ENCODE measurements at places on chromosomes 6 and 20.

DNA sequence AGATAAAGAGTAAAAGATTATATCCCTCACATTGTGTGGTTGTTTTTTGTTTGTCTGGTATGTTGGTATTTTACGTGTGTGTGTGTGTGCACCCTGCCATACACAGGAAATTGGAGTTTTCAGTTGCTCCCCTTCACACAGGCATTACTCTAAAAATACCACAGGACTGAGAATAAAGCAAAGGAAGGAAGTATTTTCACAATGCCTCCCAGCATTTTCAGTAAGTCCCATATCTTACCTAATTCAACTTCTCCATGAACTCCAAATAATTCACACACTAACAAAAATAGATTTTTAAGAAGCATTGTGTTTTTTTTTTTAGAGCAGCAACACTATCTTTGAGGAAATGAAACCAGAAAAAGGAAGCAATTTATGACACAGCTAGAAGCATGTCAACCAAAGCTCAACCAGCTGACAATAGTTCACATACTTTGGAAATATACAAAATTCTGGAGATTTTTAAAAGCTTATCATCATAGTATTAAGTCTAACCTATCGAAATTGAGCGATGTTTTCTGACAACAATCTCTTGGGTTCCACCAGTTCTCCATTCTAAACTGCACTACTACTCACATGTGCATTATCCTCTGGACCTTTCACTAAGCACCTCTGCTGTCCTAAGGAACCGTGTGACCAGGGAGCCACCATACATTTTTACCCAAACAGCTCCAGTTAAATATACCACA is 2.1 kb downstream of the UBE2J1 start:
- DNase-seq, result no peak

DNA sequence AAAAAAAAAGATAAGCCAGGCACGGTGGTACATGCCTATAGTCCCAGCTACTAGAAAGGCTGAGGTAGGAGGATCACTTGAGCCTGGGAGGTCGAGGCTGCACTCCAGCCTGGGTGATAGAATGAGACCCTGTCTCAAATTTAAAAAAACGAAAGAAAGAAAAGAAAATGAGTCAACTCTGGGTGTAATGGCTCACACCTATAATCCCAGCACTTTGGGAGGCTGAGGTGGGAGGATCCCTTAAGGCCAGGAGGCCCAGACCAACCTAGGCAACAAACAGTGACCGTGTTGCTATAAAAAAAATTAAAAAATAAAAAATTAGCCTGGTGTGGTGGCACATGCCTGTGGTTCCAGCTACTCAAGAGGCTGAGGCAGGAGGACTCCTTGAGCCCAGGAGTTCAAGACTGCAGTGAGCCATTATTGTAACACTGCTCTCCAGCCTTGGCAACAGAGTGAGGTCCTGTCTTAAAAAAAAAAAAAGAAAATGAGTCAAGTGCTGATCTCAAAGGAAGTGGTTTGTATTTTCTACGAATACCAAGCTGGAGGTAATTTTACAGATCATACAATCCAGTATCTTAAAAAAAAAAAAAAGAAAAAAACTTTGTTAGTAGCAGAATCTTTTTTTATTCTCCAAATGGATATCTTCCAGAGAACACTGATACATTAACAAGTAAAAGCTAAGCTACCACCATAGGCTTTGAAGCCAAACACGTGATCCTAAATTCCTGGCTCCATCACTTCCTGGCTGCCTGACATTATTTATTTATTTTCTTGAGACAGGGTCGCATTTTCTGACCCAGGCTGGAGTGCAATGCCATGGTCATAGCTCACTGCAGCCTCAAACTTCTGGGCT is 5.7 kb downstream of the COMMD7 start:
- DNase-seq, result no peak

DNA sequence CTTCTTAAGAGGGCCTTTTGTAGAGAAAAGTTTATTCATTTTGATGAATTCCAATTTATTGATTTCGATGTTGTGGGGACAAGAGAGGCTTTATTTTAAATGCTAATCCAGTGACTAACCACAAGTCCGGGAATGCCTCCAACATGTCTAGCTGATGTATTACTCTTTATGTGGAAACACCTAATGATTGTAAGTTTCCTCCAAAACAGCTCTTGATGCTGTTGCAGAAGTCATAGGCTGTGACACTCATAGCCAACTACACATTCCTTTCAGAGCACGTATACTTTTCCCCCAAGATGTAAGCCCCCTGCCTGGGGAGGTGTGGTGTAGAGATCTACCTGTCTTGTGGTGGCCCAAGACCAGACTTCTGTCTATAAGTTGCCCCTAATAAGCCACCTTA is 61.3 kb upstream of the RNF24 start:
- no peak for DNase-seq

DNA sequence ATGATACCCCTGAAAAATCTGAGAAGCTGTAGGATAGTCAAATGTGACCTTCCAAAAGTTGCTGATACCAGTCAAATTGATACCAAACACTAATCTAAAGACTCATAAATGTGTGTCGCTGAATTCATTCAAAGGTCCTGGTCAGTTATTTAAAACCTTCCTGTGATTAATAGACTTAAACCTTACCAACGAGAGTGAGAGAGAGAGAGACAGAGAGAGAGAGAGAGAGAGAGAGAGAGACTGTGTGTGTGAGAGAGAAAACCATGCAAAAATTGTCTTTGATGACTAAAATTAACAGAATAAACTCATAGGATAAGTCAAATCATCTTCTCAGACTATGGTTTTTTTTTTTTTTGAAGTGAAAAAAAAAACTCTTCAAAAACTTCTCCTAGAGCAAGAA is 370.9 kb upstream of the HS3ST5 start:
- DNase-seq, result no peak

DNA sequence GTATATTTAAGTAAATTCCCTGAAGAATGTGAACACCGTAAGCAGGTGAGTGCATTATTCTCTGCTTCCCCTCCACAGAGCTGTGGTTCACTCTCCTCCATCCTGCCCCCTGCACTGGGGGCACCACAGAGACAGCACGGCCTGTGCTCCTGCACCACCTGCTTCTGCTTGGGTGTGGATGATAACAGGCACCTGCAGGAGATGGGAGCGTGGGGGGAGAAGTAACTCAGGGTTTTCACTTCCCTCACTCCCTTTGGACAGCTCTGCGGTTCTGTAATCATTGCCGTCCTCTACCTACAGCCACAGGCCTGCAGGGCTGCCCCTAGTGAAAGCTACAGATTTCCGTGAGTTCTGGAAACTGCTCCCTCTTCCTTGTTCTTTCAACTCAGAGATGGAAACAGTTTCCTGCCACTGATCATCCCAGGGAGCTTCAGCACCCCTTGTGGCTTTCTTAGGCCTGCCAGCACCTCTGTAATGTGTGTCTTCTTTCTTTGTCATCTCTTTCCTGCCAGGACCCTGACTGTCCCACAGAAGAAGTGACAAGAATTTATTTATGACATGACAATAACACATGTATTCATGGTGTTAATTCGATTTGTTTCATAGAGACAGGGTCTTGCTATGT is 21.3 kb upstream of the MICB start:
- DNase-seq, result peak; percentile 47

DNA sequence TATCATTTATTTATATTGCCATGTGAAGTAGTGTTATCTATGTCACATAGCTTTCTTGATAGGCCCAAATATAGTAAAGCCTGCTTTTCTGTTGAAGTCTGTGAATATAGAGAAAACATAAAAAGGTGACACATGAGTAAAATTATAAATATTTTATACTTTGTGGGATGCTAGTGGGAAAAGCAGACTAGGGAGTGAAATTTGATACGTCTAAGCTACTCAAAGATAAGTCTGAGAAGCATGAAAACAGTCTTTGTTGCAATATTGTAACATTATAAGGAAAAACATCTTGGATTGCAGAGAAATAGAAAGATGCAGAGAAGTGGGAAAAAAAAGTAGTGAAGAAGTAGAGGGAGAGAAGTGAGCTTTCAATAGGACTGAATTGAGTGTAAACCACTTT is 75.4 kb downstream of the ZNF292 start:
- DNase-seq, result no peak

GRCh38 chr6:34332251-34333198 is 59.9 kb downstream of the NUDT3 start:
- no peak for DNase-seq

- no peak for DNase-seq
Observed at GRCh38 chr6:75481936-75482593, 11.5 kb downstream of the FILIP1 start.

- DNase-seq, result peak; percentile 74
Observed at GRCh38 chr6:148747145-148747470, 278 bp downstream of the UST start.

- no peak for DNase-seq
Observed at GRCh38 chr20:49207076-49207475, 12.1 kb upstream of the DDX27 start.

GRCh38 chr6:153437193-153437592 is 306.1 kb upstream of the RGS17 start:
- no peak for DNase-seq

GRCh38 chr20:33438481-33438880 is 5.1 kb downstream of the SNTA1 start:
- DNase-seq, result no peak

- no peak for DNase-seq
Observed at GRCh38 chr6:20204512-20204894, 7.8 kb downstream of the MBOAT1 start.

- no peak for DNase-seq
Observed at GRCh38 chr6:73299151-73299971, 36.4 kb upstream of the KHDC1 start.

DNA sequence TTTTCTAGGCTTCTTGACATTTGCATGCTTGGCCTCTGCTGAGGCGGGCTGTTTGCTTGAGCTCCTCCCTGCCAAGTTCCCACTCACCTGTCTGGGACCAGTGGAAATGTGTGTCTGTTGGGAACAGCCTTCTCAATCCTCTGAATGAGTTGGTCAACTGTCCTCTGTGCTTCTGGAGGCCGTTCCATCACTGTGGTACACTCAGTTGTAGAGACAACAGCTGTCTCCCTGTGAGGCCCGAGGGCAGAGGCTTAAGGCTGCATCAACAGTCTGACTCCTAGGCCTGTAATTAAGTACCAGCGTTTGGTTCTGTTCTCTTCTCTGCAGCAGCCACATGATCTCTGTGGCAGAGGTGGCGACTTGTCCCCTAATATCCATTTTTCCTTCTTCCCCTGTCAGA is 110.9 kb downstream of the CDC5L start:
- peak; percentile 50 for DNase-seq

DNA sequence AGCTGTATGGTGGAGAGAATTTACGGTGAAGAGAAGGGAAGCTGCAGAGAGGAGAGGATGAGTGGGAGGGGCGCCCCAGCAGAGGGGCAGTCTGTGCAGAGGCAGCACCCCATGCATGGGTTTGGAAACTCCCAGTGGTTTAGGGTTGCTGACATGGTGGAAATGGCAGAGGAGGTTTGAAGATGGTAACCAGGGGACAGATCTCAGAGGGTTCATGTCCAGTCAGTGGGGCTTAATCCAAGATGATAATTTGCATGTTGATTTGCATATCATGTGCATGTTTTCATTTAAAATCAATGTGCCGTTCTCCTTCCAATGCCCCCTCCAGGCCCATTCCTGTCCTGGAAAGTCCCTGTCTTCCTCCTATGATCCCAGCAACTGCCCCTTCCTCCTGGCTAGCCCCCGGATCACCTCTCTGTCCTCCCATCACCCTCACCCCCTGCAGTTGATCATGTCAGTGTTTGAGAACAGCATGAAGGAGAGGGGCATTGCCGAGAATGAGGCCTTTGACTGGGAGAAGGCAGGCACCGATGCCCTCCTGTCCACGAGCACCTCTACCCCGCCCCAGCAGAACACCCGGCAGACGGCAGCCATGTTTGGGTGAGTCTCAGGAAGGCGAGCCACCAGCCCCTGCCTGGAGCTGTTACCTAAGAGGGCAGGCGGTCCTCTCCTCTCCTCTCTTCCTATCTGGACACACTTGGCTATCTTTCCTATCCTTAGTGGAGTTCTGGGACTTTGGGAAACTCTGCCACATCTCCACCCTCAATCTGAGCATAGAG is 14.3 kb downstream of the TTBK1 start:
- DNase-seq, result no peak

GRCh38 chr20:54104781-54105180 is 34.4 kb upstream of the BCAS1 start:
- DNase-seq, result no peak

- DNase-seq, result no peak
Observed at GRCh38 chr6:121776054-121776453, 340.6 kb downstream of the GJA1 start.

GRCh38 chr20:58651559-58651945 is 469 bp downstream of the STX16 start:
- DNase-seq, result no peak

DNA sequence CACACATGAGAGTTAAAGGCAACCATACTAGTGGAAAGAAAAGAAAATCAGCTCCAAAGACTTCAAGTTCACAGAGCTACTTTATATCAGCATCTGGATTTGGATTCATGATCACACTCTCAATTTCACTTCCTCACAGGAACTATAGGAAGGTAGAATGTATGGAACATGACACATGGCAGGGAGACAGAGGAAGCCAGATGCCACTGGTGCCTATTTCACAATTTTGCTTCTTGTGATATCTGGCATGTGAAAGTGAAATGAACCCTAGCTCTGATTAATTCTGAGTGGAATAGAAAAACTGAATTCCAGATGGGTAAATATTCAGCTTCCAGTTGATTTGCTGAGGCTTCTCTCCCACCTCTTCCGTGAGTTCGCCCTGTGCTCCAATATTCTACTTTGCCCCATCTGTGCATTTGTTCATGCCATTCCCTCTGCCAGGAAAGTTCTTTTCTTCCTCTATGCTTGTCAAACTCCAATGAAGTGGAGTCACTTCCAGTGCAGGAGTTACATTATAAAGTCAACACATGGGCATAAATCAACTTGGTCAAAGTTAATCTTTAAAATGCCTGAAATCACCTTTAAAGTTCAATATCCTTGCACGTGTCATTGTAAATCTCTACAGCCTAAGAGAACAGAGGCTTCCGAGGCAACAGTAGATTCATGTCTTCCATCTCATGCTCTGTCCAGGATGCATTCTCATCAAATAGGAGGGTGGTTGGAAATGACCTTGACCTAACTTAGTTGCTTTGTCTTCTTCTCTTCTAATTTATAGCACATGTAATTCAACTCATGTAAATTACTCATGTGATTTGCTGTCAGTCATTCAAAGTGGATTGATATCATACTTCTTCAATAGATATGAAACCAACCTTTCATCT is 275.3 kb downstream of the HIVEP2 start:
- no peak for DNase-seq

GRCh38 chr6:141326925-141327324 is 805.8 kb upstream of the GJE1 start:
- no peak for DNase-seq

- DNase-seq, result no peak
Observed at GRCh38 chr6:125784365-125784764, 6.4 kb upstream of the NCOA7 start.

GRCh38 chr6:158032354-158032733 is 50.7 kb downstream of the SYNJ2 start:
- no peak for DNase-seq

All from islet precursor cell (in vitro differentiated cells).